ENCODE measurements at places on chromosomes 6 and 20. TPM values are rescaled to one million over a fixed set of nuclear protein-coding genes. Genes with fewer than 3 reads are reported as not detected.

The LCA5 gene
- 1.9 TPM for total RNA-seq

The CRISP3 gene
- not detected for total RNA-seq

The SLC4A11 gene
- total RNA-seq = 11.3 TPM

DNA sequence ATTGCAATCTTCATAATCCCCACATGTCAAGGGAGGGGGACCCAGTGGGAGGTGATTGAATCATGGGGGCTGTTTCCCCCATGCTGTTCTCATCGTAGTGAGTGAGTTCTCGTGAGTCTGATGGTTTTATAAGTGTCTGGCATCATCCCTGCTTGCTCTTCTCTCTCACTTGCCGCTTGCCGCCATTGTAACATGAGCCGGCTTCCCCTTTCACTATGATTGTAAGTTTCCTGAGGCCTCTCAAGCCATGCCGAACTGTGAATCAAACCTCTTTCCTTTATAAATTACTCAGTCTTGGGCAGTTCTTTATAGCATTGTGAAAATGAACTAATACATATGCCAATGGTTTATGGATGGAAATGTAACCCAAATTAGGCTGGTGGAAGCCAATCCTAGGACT, 109.4 kb upstream of the AKAP12 start:
- no peak for DNase-seq

- DNase-seq = no peak
These were observed 76.1 kb upstream of the PRL start for GRCh38 chr6:22372922-22373321.

- DNase-seq = no peak
These were observed 229.3 kb downstream of the CLIC5 start for GRCh38 chr6:45786355-45786781.

- peak; percentile 72 for DNase-seq
These were observed 917 bp upstream of the TEAD3 start for GRCh38 chr6:35497571-35498421.

GRCh38 chr6:49468042-49468441, 4.9 kb downstream of the CENPQ start:
- no peak for DNase-seq

GRCh38 chr6:32608362-32608761, 18.7 kb upstream of the HLA-DRB1 start:
- no peak for DNase-seq

DNA sequence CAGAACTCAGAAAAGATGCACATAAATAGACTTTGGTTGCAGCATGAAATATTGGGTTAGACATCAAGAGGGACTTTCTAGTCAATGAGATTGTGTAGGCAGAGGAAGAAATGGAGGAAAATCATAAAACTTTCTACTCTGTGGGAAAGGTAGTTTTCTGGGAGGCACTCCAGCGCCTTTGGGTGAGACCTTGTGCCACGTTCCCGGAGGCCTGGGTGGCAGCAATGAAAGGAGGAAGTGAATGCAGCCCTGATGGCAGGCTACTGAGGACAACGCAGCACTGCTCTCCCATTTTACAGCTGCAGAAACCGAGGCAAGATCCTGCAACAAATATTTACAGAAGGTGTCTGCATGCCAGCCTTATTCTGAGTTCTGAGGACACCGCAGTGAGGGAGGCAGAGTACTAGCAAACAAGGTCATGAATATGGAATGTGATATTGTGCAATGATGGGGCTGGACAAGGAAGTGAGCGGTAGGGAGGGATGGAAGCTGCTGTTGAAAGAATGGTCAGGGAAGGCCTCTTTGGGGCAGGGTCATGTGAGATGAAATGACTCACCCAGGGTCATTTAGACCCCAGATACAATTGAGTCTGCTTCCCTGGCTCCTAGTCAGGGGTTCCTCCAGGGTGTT, 159.1 kb downstream of the TFAP2C start:
- DNase-seq = peak; percentile 93

DNA sequence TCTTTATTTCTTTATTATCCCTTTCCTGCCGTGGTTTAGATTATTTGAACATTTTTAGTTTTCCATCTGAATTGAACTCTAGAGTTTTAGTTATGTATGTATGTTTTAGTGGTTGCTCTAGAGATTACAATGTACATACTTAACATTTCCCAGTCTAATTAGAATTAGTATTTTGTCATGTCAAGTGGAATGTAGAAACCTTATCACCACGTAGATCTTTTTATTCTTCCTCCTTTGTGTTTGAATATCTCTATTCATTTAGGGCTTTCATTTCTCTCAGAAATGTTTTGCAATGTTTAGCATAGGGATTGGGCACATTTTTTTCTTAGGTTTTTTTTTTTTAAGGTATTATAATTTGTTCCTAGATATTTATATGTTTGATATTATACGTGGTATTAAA, 73.1 kb upstream of the EZR start:
- DNase-seq = no peak

DNA sequence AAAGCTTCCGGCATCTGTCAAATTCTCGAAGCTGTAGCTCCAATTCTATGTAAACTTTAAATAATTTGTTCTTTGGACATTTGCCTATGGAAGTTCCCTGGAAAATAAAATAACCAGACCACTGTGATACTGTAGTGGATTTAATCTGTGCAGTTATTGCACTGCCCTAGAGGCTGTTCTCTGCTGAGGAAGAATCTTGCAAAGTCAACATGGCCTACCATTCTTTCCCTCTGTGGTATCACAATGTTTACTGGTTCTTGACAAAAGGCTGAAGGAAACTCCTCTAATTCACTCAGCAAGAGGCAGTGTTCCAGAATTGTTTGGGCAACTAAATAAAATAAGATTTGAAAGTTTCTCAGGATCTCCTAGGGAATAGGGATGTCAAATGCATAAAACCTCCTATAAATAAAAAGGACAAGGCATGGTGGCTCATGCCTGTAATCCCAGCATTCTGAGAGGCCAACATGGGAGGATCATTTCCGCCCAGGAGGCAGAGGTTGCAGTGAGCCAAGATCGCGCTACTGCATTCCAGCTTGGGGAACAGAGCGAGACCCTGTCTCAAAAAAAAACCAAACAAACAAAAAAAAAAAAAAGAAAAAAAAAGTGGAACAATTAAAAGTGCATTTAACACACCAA, 12.4 kb downstream of the CRNKL1 start:
- no peak for DNase-seq

DNA sequence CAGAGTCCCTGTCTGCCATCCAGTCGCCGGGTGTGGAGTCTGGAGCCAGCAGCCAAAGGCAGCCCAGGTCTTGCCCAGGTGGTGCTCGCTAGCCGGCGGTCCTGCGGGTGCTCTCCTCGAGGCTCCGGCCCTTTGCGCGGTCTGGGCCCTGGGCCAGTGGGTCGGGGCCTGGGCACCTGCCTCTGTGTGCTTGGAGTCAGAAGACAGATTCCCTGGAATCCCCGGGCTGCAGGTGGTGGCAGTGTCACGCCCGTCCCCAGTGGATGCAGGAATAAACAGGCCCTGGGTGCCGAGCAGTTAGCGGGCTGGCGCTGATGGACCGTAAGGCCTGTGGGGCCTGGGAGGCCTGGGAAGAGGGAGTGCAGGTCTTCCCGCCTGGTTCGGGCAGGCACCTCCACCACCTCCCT, 5.3 kb downstream of the SS18L1 start:
- no peak for DNase-seq

DNA sequence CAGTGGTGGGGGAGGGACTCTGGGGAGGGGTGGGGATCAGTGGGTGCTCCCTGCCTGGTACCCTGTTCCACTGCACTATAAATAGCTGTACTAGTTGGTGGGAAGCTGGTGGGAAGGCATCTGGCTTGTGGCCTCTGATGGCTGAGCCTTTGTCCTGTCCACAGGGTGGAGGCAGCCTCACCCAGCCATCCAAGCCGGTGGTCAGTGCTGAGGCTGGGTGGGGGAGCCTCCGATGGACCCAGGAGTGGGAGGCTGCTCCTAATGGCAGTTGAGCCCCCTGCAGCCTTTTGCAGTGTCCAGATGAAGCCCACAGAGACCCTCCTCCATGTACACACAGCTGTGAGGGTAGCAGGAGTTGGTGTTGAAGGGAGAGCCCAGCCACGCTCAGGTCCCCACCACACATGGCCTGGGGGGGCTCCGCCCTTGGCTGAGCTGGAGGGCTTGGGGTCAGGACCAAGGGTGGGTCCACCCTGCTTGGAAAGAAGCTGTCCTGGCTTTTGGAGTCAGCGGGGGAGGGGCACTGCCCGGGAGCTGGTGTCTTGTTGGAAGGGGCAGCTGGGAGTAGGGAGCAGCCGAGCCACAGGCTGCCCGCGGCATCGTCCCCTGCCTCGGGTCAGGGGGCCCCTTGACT, 2.5 kb downstream of the PPDPF start:
- DNase-seq = no peak

- DNase-seq = peak; percentile 68
These were observed 177.9 kb downstream of the FRK start for GRCh38 chr6:115882771-115883170.

GRCh38 chr6:149176971-149177667, 140.4 kb upstream of the TAB2 start:
- DNase-seq = no peak

DNA sequence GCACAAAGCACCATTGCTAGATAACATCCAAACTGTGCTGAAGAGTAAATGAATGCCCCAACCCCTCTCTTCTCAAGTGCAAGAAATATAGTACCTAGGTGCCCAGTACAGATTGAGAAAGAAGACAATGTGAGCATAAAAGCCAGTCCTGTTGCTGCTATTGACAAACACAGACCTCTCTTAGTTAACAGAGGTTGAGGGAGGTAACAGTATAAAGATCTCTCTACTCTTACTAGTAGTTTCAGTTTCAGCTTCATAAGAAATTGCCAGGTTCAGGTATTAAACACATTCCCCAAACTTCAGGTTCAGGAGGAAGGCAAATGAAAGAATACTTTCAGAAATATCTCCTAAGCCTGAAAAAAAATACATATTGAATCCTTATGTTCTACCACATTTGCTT, 31.4 kb downstream of the TBC1D32 start:
- no peak for DNase-seq

DNA sequence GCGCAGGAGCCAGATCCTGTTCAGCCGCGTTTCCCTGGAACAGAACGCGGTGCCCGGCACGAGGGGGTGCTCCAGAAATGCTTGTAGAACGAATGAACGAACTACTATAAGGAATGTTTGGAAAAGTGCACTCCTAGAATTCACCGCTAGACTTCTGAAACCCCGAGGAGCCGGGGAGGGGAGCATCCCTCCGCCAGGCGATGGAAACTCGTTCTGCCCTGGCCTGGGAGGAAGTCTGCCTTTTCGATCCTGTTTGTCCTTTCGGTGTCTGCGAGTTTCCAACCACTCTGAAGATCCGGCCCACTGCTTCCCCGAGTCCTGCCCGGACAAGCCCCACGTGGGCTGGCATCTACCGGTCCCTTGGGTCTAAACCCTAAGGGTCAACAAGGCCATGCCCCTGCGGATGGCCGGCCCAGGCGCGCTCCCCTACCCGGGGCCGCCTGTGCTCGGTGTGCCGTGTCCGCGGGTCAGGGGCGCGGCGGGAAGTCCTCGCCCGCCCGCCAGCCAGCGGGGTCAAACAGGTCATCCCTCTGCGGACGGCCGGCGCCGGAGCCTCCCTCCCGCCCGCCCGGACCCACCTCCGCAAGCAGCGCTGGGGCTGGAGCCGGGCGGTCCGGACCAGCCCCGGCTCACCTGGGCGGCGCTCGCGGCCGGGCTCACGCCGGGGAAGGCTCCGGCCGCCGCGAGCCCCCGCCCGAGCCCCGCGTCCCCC, 526 bp downstream of the SULF2 start:
- peak; percentile 54 for DNase-seq

DNA sequence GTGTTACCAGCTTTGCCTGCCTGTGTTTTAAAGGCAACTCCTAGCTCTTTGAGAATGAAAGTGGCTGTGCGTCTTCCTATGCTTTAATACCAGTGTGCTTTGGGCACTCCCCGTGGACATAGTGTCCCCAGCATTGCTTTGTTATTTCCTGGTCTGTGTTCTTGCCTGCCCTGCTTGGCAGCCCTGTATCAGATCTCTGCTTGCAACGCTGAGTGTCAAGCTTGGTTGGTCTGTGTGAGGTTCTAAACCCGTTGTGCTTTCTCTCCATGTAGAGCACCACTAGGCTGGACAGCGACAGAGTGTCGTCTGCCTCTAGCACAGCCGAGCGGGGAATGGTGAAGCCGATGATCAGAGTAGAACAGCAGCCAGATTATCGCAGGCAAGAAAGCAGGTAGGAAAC, 80.2 kb downstream of the AFDN start:
- peak; percentile 13 for DNase-seq

DNA sequence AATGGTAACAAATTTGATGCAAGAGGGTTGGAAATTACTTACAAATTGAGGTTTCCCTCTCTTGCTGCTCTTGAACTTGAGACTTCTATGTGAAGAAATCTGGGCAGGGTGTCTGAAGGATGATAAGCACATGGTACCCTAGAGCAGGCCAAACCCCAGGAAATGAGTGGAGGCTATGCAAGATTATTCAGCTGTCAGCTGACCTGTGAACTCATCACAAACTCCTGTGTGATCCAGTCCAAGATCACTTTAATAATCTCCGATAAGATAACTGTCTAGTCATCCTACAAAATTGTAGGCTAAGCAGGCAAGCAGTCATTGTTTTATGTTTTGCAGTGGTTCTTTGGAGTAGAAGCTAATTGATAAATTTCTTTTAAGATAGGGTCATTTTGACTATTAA, 213.1 kb downstream of the BTBD3 start:
- DNase-seq = no peak

DNA sequence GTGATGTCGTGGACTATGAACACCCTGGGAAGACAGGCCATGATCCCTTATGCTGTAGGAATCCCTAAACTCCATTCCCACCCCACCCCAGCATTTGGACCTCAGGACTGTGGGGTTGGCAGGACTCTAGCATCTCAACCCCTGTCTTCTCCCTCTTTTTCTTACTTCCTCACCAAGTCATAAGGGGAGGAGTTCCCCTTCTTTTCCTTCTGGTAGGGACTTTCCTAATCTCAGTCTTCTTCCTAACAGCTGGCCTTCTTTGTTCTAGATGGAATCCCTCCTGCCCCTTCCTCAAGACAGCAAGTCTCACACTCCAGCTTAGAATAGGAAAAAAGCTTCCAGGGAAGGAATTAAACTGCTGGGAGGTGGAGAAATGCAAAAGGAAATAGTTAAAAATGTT, 2.3 kb upstream of the SIRPB2 start:
- no peak for DNase-seq

- DNase-seq = no peak
These were observed 31.0 kb downstream of the FOXF2 start for GRCh38 chr6:1420382-1420781.

DNA sequence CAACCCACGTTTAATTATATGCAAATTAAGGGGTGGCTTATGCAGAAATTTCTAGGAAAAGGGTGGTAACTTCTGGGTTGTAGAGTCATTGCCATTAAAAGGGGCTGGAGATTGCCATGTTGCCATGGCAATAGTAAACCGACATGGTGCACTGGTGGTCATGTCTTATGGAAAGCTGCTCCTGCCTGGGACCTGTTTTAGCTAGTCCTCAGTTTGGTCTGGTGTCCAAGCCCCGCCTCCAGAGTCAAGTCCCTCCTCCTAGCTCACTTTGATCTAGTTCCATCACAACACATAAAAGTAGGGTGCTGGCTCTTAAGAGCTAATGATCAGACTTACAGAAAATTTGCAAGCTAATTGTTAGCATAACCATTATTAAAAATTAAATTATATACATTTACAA, 5.3 kb downstream of the SLC22A2 start:
- no peak for DNase-seq

DNA sequence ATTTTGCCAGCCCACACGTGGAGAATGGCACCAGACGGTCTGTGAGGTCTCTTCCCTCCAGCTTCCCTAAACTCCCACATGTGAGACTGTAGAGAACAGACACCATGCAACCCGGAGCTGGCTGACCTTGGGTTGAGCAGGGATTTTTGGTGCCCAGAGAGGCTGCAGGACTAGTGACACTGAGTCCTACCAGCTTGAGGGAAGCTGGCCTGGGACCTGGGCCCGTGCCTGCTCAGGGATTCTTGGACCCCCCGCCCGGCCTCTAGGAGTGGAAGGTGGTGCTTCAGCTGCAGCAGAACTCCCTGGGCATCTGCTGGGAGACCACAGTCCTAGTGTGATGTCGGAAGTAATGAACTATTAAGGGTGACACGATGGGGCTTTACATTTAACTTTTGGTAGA, 3.2 kb downstream of the PSMG4 start:
- no peak for DNase-seq

Measured in foreskin keratinocyte (primary cell).